ENCODE measurements at places on chromosomes 6 and 20. TPM values are rescaled to one million over a fixed set of nuclear protein-coding genes. Genes with fewer than 3 reads are reported as not detected.

Gene BCAS1
- total RNA-seq: 0.38 TPM

Gene SLC32A1
- not detected for total RNA-seq

Gene GATA5
- total RNA-seq: 0.05 TPM

Gene CD93
- total RNA-seq: 19.8 TPM

Gene GTSF1L
- 0.14 TPM for total RNA-seq

Gene BPIFB2
- total RNA-seq: 0.05 TPM

Gene GSTA3
- not detected for total RNA-seq

Gene ECHDC1
- total RNA-seq: 54.8 TPM

Gene TUBE1
- total RNA-seq: 14.3 TPM

Gene PTCHD4
- total RNA-seq: 0.09 TPM

Gene MAS1
- total RNA-seq: under 0.01 TPM

Gene LTB
- total RNA-seq: 337 TPM

Gene HUS1B
- total RNA-seq: 0.19 TPM

Gene OR2B2
- total RNA-seq: not detected

Gene WFDC5
- 0.52 TPM for total RNA-seq

Gene RAET1G
- not detected for total RNA-seq

Gene MEP1A
- total RNA-seq: 0.14 TPM

Gene DST
- total RNA-seq: 56.2 TPM

Gene TMEM242
- total RNA-seq: 6.1 TPM

Gene AVP
- total RNA-seq: 0.33 TPM

Gene TNFRSF6B
- total RNA-seq: 13.5 TPM

Gene RAMACL
- 0.28 TPM for total RNA-seq

Gene RSPH9
- total RNA-seq: 0.09 TPM

Gene HRH3
- not detected for total RNA-seq

Gene HLA-DMB
- total RNA-seq: 110 TPM

Gene MUCL3
- 0.05 TPM for total RNA-seq

Gene PDYN
- 0.33 TPM for total RNA-seq

Gene TDRD6
- total RNA-seq: 0.09 TPM

Gene MDFI
- 6.2 TPM for total RNA-seq

Gene GPR6
- not detected for total RNA-seq

Gene TRIM31
- 0.28 TPM for total RNA-seq

Gene PRSS35
- total RNA-seq: 1.7 TPM

Gene MPIG6B
- total RNA-seq: 0.14 TPM

Gene DEFB132
- total RNA-seq: not detected

Gene ATP6V1G2
- total RNA-seq: 3.3 TPM

Gene IMPG1
- total RNA-seq: 0.09 TPM

Gene KIAA1755
- total RNA-seq: 0.66 TPM

Gene ADGRG6
- total RNA-seq: 10.2 TPM

Gene MTG2
- 24.8 TPM for total RNA-seq

Gene SLC44A4
- total RNA-seq: 0.42 TPM

Gene PPP1R14C
- 0.42 TPM for total RNA-seq

Gene NTSR1
- total RNA-seq: 0.09 TPM

Gene TTK
- 57.7 TPM for total RNA-seq

Gene UBD
- total RNA-seq: 158 TPM

Gene PXDC1
- 4.5 TPM for total RNA-seq

Gene SLX4IP
- 5.1 TPM for total RNA-seq

Gene SYCP2L
- total RNA-seq: 0.99 TPM

Gene TNNC2
- total RNA-seq: 2.4 TPM

Gene DOK5
- 0.76 TPM for total RNA-seq

Gene ALDH5A1
- 35.1 TPM for total RNA-seq

Gene PERP
- 8.4 TPM for total RNA-seq

Gene THBS2
- 4.2 TPM for total RNA-seq

Gene RBPJL
- not detected for total RNA-seq

Gene SEL1L2
- total RNA-seq: not detected

Gene DLK2
- total RNA-seq: 1.5 TPM

Gene BMP7
- 6.3 TPM for total RNA-seq
